Dermis blood vessel endothelial cell (primary cell): ENCODE measurements at places on chromosomes 12 and 14. TPM values are rescaled to one million over a fixed set of nuclear protein-coding genes. Genes with fewer than 3 reads are reported as not detected.

ACYP1 gene
- total RNA-seq: 6.6 and 9.4 TPM in 2 replicates

DCN gene
- total RNA-seq: 4.3 and 35.6 TPM in 2 replicates

CLEC14A gene
- total RNA-seq: 303 and 344 TPM in 2 replicates

ITGA5 gene
- 567 and 846 TPM in 2 replicates for total RNA-seq

MMP19 gene
- 0.68 and 1.1 TPM in 2 replicates for total RNA-seq

PPP4R4 gene
- not detected in 2 replicates for total RNA-seq

LAG3 gene
- under 0.01 and 0.05 TPM in 2 replicates for total RNA-seq

PNN gene
- total RNA-seq: 22.5 and 25.4 TPM in 2 replicates

RNASE7 gene
- total RNA-seq: not detected in 2 replicates

HOXC12 gene
- not detected in 2 replicates for total RNA-seq

PKP2 gene
- 1.2 and 4.9 TPM in 2 replicates for total RNA-seq

RAD9B gene
- total RNA-seq: 0.14 and 1.2 TPM in 2 replicates
